ENCODE measurements at places on chromosomes 3 and 15.

DNA sequence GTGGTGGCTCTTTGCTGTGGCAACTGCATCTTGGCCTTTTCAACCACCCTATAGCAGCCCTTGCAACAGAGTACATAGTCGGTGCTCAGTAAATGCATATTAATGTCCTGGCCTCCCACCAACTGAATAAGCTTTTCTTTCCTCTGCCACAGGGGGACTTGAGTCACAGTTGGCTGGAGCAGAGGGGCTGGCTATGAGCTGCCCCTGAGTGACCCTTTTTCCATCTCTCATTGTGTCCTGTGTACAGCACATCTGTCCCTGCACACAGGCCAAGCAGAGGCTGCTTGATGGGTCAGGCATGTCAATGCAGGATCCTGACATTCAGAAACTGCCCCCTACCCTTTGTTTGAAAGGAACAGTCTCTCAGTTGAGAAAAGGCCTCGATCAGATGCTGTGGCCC, 22.4 kb downstream of the SPSB4 start:
- DNase-seq = no peak

- DNase-seq = peak; percentile 57
These were observed at the start of gene LPP for GRCh38 chr3:188154014-188154808. TSS of gene LPP (plus strand) at chr3:188154157. CDS start at chr3:188406121, 251,964 bp downstream.

DNA sequence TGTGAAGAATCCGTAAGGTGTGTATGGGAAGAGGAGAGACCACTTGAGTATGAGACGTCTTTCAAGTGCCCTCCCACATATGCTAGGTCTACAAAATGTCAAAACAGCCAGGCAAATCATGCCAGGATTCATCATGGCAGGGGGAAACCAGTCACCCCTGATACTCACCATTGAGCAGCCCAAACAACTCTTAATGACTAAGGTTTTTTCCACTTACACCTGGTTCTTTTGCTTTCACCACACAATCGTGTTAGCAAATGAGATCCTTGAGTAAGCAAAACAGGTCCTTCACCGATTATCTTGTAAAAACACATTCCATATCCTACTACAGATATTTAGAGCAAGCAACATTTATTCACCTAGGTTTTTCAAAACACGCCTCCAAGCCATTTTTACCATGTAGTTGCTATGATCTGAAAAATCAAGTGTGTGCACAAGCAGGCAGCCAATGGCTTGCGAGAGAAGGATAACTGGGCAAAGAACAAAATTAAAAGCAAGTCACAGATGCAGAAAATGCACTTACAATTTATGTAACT, 177.5 kb upstream of the LPP start:
- DNase-seq = no peak

- DNase-seq = no peak
These were observed 4.2 kb upstream of the CCR2 start for GRCh38 chr3:46349484-46350261.

DNA sequence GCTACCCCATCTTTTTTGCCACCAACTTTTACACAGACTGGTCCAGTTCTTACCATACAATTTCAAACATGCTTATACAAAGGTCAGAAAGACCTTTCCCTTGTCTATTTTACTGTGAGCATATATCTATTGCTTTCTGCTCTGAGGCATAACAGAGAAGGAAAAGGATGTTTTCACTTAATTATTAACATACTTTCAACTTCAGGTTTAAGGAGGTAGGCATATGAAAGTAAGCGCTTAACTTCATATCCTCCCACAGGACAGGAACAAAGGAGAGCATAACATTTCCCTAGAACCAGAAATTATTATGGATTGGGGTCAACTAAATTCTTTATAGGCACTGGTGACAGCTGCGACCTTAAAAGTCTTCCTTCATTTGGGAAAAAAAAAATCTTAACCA, 1.1 kb downstream of the MYEF2 start:
- DNase-seq = no peak

GRCh38 chr3:157333551-157333991, 103.1 kb upstream of the PTX3 start:
- no peak for DNase-seq

GRCh38 chr3:74066456-74066855, 441.7 kb upstream of the PDZRN3 start:
- no peak for DNase-seq

All from NCI-H510A (cell line).